ENCODE measurements at places on chromosomes 1 and 21.

DNA sequence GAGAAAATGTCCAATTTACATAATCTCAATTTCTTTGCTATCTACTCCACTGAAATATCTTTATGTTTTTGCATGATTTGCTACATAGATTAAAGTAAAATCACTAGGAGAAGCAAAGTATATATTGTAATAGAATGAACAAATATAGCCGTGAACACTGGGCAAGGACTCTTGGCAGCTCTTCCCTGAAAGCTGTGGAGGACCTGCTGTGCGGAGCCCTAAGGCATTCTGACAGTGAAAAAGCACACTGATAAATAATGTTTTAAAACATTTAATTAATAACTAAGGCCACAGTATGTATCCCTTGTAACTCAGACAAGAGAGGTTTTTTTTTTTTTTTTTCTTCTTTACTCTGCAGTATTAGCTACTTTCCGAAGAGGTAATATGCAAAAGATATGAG is 256.1 kb upstream of the DPYD start:
- no peak for DNase-seq

- no peak for DNase-seq
Measured at GRCh38 chr1:8419172-8419571, 101.3 kb downstream of the SLC45A1 start.

DNA sequence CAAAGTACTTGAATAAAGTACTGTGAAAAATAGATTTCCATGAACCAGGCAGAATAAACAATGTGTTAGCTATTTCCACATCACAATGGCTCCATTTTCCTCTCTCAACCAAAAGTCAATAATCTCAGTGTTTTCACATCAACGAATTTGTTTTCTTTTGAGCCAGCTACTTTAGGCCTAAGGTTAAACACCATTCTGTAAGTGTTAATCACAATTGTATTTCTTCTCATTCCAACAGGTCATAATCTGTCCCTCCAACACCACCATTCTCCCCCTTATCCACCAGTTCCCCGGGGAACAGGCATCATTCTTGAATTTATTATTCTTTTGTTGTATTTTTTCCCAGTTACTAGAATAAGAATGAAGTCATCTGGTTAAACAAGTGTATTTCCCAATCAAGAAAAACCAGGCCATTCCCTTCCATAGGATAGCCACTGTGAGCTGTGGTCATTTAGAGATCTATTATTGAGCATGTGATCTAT is 66.2 kb upstream of the PALMD start:
- no peak for DNase-seq

- DNase-seq: no peak
Measured at GRCh38 chr1:204841798-204842197, 28.9 kb upstream of the NFASC start.

DNA sequence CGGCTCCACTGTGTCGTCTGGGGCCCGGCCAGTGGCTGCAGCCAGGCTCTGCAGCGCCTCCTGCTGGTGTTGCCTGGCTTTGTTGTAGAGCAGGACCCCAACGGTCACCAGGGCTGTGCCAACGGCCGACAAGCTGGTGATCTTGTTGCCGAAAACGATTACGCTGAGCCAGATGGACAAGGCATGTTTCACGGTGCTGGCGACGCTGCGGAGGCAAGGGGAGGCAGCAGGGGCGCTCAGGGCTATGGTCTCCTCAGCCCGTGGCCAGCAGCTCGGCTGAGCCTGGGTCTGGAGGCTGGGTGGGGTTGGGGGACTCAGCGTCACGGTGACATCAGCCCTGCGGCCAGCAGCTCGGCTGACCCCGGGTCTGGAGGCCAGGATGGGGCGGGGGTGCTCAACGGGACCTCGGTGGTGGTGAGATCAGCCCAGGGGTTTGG is 7.0 kb upstream of the CDK11B start:
- no peak for DNase-seq
